ENCODE measurements at places on chromosomes 4 and X.

- DNase-seq = no peak
Observed at GRCh38 chr4:89906777-89907521, 12.3 kb downstream of the MMRN1 start.

DNA sequence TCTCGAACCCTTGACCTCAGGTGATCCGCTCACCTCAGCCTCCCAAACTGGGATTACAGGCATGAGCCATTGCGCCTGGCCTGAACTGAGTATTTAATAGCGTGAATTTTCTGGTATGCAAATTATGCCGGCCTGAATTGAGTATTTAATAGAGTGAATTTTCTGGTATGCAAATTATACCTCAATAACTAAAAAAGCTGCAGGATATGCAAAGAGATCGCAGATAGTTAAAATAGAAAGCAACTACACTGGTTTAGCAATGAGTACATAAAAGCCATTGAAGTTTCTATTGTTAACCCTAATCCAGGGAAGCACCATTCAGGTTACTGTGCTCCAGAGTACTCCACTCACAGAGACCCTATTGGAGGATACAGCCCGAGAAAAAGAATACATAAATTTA is 22.8 kb downstream of the FBXW7 start:
- DNase-seq = no peak

- DNase-seq = no peak
Observed at GRCh38 chrX:25288676-25289075, 272.9 kb upstream of the ARX start.

GRCh38 chrX:16137416-16138107 is 14.2 kb downstream of the GRPR start:
- DNase-seq = no peak

- no peak for DNase-seq
Observed at GRCh38 chr4:119865389-119865788, 201.3 kb downstream of the MAD2L1 start.

- DNase-seq = no peak
Observed at GRCh38 chr4:91288702-91289311, 1015.0 kb upstream of the GRID2 start.

DNA sequence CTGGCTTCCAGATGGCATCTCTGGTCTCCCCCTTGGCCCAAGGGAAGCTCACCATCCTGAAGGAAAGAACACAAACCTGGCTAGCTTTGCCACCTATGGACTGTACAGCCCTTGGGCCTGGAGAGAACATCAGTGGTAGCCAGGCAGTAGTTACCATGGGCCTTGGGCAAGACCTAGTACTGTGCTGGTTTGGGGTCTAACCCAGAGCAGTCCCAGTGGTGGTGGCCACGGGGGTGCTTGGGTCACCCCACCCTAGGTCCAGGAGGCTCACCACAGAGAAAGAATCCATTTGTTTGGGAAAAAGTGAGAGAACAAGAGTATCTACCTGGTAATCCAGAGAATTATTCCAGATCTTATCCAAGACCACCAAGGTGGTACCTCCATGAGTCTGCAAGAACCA is 290.7 kb upstream of the PPP1R2C start:
- no peak for DNase-seq

- no peak for DNase-seq
Observed at GRCh38 chr4:24881508-24882196, 31.2 kb downstream of the CCDC149 start.

DNA sequence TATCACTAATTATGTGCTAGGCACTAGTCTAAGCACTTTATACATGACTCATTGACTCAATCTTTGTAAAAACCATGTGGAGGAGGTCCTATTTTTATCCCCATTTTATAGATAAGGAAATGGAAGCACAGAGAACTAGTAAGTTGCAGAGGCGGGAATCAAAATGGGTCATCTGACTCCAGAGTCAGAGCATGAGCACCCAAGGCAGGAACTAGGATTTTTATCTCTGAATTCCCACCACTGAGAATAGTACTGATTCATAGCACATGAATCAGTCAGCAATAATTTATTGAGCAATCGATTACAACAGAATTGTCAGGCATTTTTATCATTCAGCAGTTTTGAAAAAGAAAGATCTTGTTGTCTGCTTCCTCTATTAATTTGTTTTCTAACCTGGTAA is 19.3 kb downstream of the SCARB2 start:
- peak; percentile 91 for DNase-seq

DNA sequence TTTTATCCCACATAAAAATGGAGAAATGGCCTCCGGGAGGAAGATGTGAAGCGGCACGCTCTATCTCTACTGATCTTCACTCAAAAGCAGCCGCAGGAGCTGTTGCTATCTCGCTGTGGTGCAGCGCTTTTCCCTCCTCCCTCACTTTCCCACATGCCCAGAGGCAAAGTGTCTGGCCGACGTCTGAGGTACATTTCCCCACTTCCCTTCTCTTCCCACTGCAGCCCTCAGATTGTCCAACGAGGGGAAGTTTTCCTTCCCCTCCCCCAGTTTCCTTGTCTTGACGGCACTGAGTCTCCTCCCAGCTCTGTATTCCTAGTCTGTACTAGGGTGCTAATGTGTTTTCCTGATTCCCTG is 660 bp upstream of the COL25A1 start:
- no peak for DNase-seq

DNA sequence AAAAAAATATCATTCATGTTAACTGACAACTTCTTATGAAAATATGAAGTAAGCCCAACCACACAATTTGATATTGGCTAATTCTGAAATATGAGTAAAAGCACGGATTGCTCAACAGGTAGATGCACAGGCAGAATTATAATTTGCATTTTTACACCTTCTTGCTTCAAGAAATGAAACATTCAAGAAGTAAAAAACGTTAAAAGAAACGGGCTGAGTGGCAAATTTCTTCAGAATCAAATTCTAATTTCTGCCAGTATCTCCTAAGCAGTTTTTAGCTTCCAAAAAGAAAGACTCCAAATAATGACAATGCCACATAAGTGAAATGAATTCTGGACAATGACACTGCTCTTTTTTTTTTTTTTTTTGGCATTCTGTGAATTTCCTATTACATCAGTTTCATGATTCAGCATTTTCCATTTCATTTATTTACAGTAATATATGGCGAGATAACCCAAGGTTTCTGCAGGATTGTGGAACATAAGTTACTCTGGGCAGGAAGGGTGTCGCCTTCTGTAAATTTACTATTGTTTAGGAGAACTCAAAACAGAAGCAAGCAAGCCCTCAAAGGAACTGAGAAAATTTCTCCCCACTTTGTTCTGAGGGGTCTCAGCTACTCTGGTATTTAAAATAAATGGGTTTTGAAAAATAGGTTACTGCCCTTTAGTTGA is 1.4 kb downstream of the SEL1L3 start:
- DNase-seq = peak; percentile 15
